Frontal cortex (tissue), 4 donors: ENCODE measurements at places on chromosomes 7 and 10.

DNA sequence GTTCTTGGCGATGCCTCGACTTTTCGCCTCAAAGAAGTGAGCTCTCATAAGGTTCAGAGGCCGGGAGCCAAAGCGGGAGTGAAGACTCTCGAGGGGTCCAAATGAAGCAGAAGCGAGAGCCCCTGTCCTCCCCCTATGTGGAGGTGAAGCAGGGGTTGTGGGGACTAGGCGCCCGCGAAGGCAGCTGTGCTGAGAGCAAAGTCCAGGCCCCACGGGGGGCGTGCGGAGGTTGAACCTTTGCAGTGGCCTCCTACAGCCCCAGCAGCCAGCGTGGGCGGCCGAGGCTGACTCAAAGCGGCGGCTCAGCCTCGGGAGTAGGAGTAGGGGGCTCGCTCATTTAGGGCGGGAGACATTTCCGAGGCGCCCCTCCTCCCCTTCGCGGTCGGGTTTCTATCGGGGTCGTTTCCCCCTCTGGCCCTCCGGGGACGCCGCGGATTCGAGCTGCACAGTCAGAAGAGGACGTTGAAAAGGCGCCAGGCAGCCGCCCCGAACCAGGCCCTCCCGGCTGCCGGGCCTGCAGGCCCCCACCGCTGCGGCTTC, 553 bp upstream of the ADD3 start:
- no peak for DNase-seq

DNA sequence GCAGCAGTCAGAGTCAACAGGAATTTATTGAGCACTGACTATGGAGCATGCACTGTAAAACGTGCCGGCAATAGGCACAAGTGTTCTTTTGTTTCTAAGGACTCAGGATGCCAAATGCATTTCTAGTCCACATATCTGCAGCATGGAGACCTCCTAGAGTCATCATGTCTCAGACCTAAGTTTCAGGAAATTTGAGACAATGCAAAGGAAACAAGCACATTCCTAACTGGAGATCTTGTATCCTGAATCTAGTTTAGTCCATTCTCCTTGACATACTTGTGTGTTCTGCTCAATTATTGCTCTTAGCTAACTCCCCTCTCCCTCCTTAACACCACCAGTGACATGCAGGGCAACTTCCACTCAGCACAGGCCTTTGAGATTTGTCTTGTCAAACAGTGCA, 173.2 kb downstream of the ZNF438 start:
- no peak for DNase-seq

DNA sequence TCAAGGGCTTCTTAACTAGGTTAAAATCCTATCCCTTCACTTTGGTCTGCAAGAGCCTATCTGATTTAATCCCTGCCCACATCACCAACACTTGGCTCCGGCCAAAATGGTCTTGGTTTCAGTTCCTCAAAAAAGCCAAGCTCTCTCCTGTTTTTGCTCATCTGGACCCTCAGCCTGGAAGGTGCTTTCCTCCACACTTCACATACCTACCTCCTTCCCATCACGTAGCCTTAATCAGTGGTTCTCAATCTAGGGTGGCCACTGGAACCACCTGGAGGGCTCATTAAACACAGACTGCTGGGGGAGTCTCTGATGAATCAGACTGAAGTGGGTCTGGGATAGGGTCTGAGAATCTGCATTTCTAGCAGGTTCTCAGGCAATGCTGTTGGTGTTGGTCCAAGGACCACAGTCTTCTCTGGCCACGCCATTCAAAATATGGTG, 227.0 kb upstream of the AOAH start:
- DNase-seq, result no peak

- DNase-seq, result peak; percentile 51
Observed at GRCh38 chr10:42754155-42755027, 28.2 kb upstream of the BMS1 start.

GRCh38 chr10:30631188-30631587, 1.6 kb upstream of the LYZL2 start:
- no peak for DNase-seq

DNA sequence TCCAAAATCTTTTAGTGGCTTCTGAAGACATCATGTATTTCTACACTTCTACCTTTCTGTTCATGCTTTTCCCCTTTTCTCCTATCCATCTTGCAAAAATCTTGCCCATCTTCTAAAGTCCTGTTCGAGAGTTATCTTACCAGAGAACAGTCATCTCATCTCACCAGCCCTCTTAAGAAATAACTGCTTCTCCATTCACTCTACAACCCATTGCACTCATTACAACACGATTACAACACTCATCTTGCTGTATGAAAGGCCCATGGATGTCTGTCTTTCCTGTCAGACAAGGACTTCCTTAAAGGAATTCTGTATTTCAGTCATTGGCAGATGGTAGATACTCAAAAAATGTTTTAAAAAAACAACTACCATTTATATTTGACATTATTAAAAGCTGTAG, 30.8 kb downstream of the ZNF438 start:
- no peak for DNase-seq

DNA sequence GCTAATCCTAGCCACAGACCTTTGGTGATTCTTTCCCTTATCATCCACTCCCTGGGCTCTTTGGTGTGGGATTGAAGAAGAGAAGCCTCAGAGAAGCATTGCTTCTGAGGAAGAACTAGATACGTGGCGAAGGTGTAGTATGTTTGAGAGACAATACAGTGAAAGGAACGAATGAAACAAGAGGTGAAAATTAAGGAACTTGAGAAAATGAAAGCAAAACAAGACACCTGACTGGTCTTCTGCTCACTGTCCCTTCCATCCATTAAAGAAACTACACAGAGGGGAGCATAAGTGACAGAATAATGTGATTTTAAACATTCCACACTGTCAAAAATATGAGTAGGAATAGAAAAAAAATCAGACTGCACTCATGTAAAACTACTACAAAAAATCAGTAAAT, 219.6 kb upstream of the NPSR1 start:
- DNase-seq, result no peak

- no peak for DNase-seq
Observed at GRCh38 chr7:6430271-6430940, 17.3 kb downstream of the DAGLB start.

DNA sequence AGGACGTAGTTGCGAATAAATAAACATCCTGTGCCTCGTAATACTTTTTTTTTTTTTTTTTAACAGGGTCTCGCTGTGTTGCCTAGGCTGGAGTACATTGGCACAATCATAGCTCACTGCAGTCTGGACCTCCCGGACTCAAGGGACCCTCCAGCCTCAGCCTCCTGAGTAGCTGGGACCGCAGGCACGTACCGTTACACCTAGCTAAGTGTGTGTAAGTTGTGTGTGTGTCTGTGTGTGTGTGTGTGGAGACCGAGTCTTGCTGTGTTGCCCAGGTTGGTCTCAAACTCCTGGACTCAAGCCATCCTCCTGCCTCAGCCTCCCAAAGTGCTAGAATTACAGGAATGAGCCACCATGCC, 573 bp upstream of the PON2 start:
- DNase-seq, result no peak

- DNase-seq, result no peak
Observed at GRCh38 chr10:88038268-88038667, 174.8 kb downstream of the PTEN start.

- DNase-seq, result no peak
Observed at GRCh38 chr7:127158659-127159058, 94.1 kb downstream of the GRM8 start.

- no peak for DNase-seq
Observed at GRCh38 chr7:157540020-157540419, 203.2 kb downstream of the DNAJB6 start.

GRCh38 chr10:44309361-44309760, 75.5 kb downstream of the CXCL12 start:
- DNase-seq, result no peak

- DNase-seq, result no peak
Observed at GRCh38 chr7:3272691-3273141, 28.3 kb upstream of the SDK1 start.

DNA sequence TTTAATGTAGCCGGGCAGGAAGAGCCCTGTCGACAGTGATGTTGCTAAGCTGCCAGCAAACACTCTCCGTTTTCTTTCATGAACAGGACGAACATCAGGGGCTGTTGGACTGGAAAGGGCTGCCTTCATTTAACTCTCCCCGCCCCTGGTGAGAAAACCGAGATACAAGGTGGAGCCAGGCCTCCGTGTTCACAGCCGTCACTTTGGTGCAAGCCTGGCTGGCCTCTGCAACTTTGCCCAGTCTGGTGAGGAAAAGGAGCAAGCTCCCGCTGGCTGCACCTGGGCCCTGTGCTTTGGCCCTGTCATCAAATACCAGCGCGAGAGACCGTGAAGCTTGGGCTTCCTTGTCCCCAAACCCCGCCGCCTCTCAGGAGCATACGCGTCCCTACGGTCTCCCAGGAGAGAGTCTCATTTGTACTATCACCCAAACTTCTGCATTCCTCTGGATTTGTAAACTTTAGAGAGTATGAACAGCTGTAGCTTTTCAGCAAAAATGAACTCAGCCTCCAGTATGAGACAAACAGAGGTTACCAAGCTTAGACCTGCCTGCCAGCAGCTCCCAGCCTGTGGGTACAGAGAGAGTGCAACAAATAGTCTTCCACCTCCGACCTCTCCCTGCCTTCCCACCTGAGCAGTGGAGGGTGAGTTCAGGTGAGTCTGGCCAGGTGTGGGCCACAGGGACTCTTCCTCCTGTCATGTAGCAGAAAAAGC, 445.3 kb upstream of the MGMT start:
- no peak for DNase-seq

DNA sequence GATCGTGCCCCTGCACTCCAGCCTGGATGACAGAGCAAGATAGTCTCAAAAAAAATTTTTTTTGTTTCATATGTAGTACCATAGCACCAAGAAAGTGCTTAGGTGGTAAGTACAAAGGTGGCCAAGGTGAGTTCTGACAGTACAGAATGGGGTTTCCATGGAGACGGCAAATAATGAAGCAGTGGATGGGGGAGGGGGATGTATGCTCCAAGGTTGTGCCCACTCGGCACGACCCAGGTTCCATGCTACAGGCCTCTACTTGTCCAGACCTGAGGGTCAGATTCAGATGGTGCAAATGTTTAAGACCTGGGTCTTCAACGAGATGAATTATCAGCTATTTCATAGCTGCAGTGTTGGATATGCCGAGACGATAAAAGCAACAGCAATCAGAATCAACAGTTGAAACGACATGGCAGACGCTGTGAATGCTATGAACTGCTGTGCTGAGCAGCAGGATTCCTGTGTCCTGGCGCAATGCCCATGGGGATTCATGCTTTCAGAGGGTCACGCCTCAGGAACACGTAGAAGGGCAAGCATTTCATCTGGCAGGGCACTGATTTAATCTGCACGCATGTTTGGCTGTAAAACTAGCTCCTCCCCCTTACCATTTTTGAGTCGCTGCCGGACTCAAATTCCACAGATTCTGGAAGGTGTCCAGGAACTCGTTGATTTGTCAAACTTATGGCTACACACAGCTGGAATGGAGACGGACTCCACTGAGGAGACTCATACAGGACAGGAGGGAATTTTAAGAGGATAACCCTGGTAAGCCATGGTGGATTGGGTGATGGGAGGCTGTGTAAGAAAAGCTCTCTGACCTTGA, 256.5 kb downstream of the FRMD4A start:
- no peak for DNase-seq

DNA sequence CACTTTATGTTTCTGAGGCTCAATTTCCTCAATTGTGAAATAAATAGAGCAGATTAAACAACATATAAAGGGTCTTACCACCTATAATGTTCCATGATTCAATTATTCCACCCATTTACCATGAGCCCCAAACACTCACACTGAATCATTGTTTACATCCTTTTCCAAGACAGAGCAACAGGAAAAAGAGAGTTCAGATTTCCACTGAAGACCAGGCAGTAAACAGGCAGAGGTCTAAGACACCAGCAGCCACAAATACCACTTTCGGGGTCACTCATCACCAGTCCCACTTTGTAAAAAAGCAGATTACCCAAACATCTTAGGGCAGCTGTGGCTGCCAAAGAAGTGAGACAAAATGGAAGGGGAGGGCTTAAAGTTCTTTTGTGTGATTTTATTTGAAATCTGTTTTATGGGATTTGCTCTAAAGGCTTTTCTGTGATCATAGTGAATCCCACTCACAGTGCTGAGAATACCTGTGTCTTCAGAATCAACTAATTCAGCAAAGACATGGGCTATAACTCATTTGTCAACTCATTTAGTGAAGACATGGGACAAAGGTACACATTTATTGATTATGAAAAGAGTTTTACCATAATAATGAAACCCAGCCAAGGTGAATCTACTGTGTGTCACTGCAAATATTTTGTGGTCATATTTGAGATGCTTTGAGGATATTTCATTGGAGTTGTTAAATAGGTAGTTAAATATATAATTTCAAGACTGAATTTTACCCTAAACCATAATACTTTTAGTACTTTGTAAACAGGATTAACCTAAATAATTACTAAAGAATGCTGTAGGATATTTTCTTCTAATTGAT, 24.8 kb upstream of the DLD start:
- no peak for DNase-seq

GRCh38 chr7:1777122-1777521, 107.0 kb downstream of the ELFN1 start:
- no peak for DNase-seq

DNA sequence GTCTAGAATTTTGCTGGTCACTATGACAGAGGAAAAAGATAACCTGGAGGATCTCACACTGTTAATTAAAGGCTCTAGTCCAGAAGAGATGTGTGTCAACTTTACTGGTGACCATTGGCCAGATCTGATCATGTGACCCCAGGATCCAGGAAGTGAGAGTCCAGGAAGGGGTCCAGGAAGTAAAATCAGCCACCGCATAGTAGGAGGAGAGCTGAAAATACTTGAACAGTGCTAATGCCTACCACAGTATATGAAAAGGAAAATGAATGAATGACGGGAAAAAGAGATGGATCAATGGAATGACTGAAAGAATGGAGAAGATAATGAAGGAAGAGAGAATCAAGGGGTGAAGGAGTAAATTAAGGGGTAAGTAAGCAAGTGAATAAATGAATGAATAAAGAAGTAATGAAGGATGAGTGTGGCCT, 415.3 kb downstream of the RPS24 start:
- DNase-seq, result no peak

GRCh38 chr7:36115448-36116321, 37.4 kb upstream of the EEPD1 start:
- DNase-seq, result peak; percentile 37

GRCh38 chr7:44225566-44226395, 25.0 kb downstream of the YKT6 start:
- DNase-seq, result no peak
